CD4-positive, CD25-positive, alpha-beta regulatory T cell (primary cell): ENCODE measurements at places on chromosomes 16 and 17. TPM values are rescaled to one million over a fixed set of nuclear protein-coding genes. Genes with fewer than 3 reads are reported as not detected.

Gene NTN1
- not detected for total RNA-seq

DNA sequence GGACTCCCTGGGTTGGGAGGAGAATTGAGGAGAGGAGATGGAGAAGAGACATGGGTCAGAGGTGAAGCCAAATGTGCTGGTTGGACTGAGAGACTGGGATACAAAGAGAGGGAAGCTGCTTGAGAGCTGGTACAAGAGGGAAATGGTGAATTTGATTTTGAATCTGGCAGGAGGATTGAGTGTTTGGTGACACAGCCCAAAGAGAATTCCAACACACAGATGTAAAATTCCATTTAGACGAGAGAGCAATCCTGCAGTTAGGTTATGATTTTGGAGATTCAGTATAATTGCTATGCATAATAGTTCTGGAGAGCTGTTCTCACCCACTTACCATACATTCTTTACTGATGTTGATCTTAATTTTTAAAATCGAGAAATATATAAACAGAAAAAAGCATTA is 57.7 kb downstream of the HSD17B2 start:
- H3K27me3 ChIP-seq, result peaks cover 2% of the 10 kb centered on the region
- no peak overlapping the region for H3K27ac ChIP-seq
- H3K4me3 ChIP-seq, result no peak overlapping the region

GRCh38 chr16:68760671-68761275 is 23.7 kb downstream of the CDH1 start:
- no peaks in the 10 kb centered on the region for H3K27me3 ChIP-seq
- H3K36me3 ChIP-seq, result no peaks in the 10 kb centered on the region
- no peak for DNase-seq
- peaks cover 43% of the 10 kb centered on the region for H3K4me1 ChIP-seq

GRCh38 chr16:11144122-11144521 is 111.9 kb downstream of the SOCS1 start:
- no peak overlapping the region for H3K4me3 ChIP-seq
- DNase-seq, result no peak
- H3K4me1 ChIP-seq, result peaks cover 14% of the 10 kb centered on the region

Gene CCDC78
- 2.5 TPM for total RNA-seq

Gene MLLT6
- 361 TPM for total RNA-seq

DNA sequence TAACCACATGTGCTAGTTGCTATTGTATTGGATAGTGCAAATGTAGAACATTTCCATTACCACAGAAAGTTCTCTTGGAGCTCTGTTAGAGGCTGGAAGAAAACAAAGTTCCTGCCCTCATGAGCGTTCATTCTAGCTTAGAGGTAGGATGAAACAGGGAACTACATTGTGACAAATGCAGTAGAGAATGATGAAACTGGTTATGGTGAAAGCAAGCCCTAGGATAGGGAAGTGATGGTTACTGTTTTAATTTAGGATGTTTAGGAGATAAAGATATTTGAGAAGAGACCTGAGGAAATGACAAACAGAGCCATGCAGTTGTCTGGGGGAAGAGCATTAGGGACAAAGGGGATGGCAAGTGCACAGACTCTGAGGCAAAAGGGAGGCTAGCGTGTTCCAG is 50.7 kb downstream of the AATF start:
- no peaks in the 10 kb centered on the region for H3K27me3 ChIP-seq
- peaks cover 61% of the 10 kb centered on the region for H3K36me3 ChIP-seq
- no peaks in the 10 kb centered on the region for H3K4me1 ChIP-seq
- DNase-seq, result no peak
- H3K4me3 ChIP-seq, result no peak overlapping the region
- no peak overlapping the region for H3K27ac ChIP-seq

- no peak overlapping the region for H3K4me3 ChIP-seq
- H3K27ac ChIP-seq, result no peak overlapping the region
- DNase-seq, result no peak
- H3K4me1 ChIP-seq, result no peaks in the 10 kb centered on the region
These were observed 4.9 kb upstream of the RAB11FIP4 start for GRCh38 chr17:31386542-31387075.

Gene NGFR
- 0.32 TPM for total RNA-seq

- H3K36me3 ChIP-seq, result no peaks in the 10 kb centered on the region
- no peak overlapping the region for H3K4me3 ChIP-seq
- no peak for DNase-seq
- no peaks in the 10 kb centered on the region for H3K27me3 ChIP-seq
These were observed 17.5 kb downstream of the GP2 start for GRCh38 chr16:20309786-20310185.

DNA sequence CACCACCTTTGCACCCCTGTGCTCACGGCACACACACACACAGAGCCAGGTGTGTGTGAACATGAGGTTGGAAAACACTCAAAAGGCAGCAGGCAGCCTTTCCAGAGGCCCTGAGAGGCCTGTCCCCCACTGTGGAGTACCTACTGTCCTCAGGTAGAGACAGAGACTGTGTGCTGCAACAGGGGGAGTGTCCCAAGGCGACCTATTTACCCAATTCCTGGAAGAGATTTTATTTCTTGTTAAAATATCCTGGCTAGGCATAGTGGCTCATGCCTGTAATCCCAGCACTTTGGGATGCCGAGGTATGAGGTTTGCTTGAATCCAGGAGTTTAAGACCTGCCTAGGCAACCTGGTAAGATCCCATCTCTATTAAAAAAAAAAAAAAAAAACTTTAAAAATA is 108.5 kb downstream of the COPRS start:
- no peak for DNase-seq
- no peak overlapping the region for H3K27ac ChIP-seq
- no peaks in the 10 kb centered on the region for H3K36me3 ChIP-seq

Gene NPIPB9
- 5.8 TPM for total RNA-seq

DNA sequence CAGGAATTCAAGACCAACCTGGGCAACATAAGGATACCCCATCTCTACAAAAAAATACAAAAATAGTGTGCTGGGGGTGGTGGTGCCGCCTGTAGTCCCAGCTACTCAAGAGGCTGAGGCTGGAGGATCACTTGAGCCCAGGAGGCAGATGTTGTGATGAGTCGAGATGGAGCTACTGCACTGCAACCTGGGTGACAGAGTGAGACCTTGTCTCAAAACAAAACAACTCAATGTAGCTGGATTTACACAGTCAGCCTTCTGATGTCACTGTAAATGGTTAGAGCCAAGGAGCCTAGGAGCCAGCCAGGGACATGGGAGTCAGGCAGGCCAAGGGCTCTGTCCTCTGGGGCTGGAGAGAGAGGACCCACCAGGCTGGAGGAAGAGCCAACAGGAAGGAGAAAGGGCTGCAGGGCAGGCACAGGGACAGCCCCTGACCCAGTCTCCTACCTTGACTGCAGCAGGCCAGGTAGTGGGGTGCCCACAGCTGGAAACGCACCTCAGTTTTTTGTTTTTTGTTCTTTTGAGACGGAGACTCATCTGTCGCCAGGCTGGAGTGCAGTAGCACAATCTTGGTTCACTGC is 8.4 kb downstream of the CDIPT start:
- H3K4me1 ChIP-seq, result no peaks in the 10 kb centered on the region
- H3K36me3 ChIP-seq, result peaks cover 12% of the 10 kb centered on the region
- DNase-seq, result no peak
- no peaks in the 10 kb centered on the region for H3K27me3 ChIP-seq
- no peak overlapping the region for H3K27ac ChIP-seq
- H3K4me3 ChIP-seq, result no peak overlapping the region

DNA sequence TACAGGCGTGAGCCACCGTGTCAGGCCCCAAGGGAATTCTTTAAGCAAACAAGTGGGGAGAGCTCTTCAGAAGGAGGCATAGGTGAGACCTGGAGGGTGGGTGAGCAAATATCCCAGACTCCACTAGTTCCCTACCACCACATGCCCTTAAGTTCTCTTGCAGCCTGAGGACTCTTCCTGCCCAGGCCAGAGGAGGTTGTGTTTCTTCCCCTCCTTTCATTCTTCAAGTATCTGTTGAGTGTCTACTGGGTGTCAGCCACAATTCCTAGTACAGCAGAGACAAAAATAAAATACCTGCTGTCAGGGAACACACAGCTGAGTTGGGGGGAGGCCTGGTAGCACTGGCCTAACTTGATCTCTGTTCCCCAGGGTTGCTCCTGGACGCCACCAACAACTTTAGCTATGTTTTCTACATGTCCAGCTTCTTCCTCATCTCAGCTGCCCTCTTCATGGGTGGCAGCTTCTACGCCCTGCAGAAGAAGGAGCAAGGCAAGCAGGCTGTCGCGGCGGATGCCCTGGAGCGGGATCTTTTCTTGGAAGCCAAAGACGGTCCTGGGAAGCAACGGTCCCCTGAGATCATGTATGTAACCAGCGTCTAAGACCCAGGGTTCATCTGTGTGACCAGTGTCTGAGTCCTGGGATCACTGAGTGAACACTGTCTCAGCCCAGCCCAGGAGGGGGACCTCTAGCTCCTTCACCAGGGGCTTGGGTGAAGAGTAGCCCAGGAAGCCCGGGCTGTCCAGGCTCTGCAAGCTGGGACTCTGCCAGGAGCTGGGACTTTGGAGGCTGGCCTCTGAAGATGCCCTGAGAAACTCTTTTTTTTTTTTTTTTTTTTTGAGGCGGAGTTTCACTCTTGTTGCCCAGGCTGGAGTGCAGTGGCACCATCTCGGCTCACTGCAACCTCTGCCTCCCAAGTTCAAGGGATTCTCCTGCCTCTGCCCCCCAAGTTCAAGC is 5.9 kb upstream of the ARMC7 start:
- H3K27me3 ChIP-seq, result no peaks in the 10 kb centered on the region
- H3K4me3 ChIP-seq, result no peak overlapping the region
- no peaks in the 10 kb centered on the region for H3K36me3 ChIP-seq
- peaks cover 3% of the 10 kb centered on the region for H3K4me1 ChIP-seq
- no peak for DNase-seq
- H3K27ac ChIP-seq, result no peak overlapping the region

- DNase-seq, result peak; percentile 44
- no peaks in the 10 kb centered on the region for H3K27me3 ChIP-seq
- H3K4me1 ChIP-seq, result no peaks in the 10 kb centered on the region
- H3K27ac ChIP-seq, result no peak overlapping the region
These were observed 43.9 kb upstream of the TEX2 start for GRCh38 chr17:64306850-64307463.

Gene BCAS3
- 59.1 TPM for total RNA-seq

- H3K4me3 ChIP-seq, result no peak overlapping the region
- H3K27me3 ChIP-seq, result peaks cover 2% of the 10 kb centered on the region
- no peak for DNase-seq
- H3K27ac ChIP-seq, result no peak overlapping the region
These were observed 426.9 kb downstream of the NPIPA7 start for GRCh38 chr16:16805809-16806208.

- H3K27ac ChIP-seq, result no peak overlapping the region
- H3K4me1 ChIP-seq, result no peaks in the 10 kb centered on the region
- no peak for DNase-seq
These were observed 107.2 kb upstream of the DYNLRB2 start for GRCh38 chr16:80433623-80434022.

Gene C17orf67
- 6.2 TPM for total RNA-seq

GRCh38 chr17:8753976-8754440 is 4.3 kb downstream of the SPDYE4 start:
- no peaks in the 10 kb centered on the region for H3K4me1 ChIP-seq
- peaks cover 3% of the 10 kb centered on the region for H3K27me3 ChIP-seq
- H3K36me3 ChIP-seq, result no peaks in the 10 kb centered on the region

Gene CDH5
- not detected for total RNA-seq

GRCh38 chr16:57624044-57624688 is 4.3 kb upstream of the ADGRG1 start:
- H3K4me3 ChIP-seq, result no peak overlapping the region
- no peaks in the 10 kb centered on the region for H3K4me1 ChIP-seq
- H3K27ac ChIP-seq, result no peak overlapping the region
- no peaks in the 10 kb centered on the region for H3K36me3 ChIP-seq
- H3K27me3 ChIP-seq, result no peaks in the 10 kb centered on the region

Gene RNF222
- 0.81 TPM for total RNA-seq

Gene KRT20
- not detected for total RNA-seq

Gene IL4R
- total RNA-seq, result 160 TPM

GRCh38 chr16:67014634-67015312 is 14.2 kb upstream of the CBFB start:
- H3K36me3 ChIP-seq, result no peaks in the 10 kb centered on the region
- H3K4me3 ChIP-seq, result no peak overlapping the region
- no peak overlapping the region for H3K27ac ChIP-seq
- peaks cover 20% of the 10 kb centered on the region for H3K4me1 ChIP-seq
- H3K27me3 ChIP-seq, result no peaks in the 10 kb centered on the region

Gene WNT9B
- total RNA-seq, result not detected
